ENCODE measurements at places on chromosomes 13 and 19.

- DNase-seq, result no peak
Measured at GRCh38 chr19:18475762-18476331, 37.9 kb upstream of the ISYNA1 start.

- no peak for DNase-seq
Measured at GRCh38 chr19:5943623-5944022, 29.6 kb downstream of the CAPS start.

GRCh38 chr19:31328238-31328637, 21.0 kb downstream of the TSHZ3 start:
- no peak for DNase-seq

GRCh38 chr19:3005345-3005744, 23.7 kb downstream of the TLE2 start:
- no peak for DNase-seq

DNA sequence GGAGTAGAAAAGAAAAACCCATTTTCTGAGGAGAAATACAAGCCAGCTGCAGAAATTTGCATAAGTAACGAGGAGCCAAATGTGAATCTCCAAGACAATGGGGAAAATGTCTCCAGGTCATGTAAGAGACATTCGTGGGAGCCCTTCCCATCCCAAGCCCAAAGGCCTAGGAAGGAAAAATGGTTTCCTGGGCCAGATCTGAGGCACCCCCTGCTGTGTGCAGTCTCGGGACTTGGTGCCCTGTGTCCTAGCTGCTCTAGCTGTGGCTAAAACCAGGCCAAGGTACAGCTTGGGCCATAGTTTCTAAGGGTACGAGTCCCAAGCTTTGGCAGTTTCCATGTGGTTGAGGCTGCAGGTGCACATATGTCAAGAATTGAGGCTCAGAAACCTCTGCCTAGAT, 444.9 kb downstream of the PCDH20 start:
- DNase-seq, result no peak
